Astrocyte of the cerebellum (primary cell): ENCODE measurements at places on chromosomes 5 and 9.
A peak's percentile ranks its signal among the peaks of the same experiment; 100 is the strongest.

DNA sequence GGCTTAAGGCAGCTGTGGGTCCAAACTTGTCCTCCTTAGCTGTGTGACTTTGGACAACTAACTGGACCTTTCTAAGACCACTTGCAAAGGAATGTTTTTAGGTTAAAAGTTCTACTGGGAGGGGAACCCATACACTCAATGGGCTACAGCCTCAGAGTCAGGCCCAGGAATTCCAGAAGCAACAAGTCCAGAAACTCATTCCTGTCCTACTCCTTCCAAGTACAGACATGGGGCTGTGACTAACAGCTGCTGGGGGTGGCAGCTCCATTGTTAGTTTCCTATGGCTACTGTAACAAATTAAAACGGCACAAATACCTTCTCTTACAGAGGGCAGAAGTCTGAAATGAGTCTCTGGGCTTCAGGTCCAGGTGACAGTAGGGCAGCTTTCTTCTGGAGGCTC, 12.4 kb upstream of the AKNA start:
- no peak for DNase-seq

DNA sequence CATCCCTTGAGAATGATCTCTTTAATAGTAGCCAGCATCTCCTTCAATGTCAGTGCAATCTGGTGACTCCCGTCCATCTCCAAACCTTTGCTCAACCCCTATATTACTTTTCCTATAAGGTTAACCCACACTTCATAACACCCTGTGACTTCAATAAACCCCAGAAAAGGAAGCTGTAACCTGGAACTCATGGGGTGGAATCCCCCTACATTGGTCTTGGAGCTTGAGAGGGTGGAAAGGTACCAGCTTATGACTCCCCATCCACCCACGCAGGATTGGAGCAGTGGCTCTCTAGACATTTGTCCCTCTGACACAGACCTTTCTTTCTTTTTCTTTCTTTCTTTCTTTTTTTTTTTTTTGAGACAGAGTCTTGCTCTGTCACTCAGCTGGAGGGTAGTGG, 54.7 kb upstream of the ZFR start:
- DNase-seq = no peak

- no peak for DNase-seq
These were observed 7.7 kb downstream of the SNX18 start for GRCh38 chr5:54525261-54525660.

DNA sequence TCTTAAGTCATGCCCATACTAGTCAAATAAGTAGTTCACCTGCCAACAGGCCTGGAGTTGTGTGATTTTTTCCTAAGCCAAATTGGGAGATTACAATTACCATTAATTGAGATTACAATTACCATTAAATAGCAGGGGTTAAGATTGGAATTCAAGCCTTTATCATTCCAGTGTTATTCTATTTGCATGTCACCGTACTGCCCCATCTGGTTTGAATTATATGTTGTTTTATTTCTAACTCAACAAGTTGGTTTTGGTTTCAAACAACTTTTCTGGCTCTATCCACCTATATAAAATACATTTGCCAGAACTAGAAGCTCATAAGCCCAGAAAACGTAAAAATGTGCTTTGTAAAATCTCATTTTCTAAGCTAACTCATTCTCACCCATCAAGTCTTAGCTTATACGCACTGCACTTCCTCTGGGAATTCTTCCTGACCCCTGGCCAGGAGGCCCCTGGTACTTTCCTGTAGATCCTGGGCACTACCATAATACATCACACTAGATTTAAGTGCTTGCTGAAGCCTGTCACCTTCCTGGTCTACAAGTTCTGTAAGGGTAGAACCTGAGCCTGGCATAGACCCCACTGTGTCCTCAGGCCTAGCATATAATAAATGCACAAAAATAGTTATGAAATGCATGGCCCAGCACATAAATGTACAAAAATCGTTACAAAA, 242.0 kb upstream of the TRPM3 start:
- no peak for DNase-seq

DNA sequence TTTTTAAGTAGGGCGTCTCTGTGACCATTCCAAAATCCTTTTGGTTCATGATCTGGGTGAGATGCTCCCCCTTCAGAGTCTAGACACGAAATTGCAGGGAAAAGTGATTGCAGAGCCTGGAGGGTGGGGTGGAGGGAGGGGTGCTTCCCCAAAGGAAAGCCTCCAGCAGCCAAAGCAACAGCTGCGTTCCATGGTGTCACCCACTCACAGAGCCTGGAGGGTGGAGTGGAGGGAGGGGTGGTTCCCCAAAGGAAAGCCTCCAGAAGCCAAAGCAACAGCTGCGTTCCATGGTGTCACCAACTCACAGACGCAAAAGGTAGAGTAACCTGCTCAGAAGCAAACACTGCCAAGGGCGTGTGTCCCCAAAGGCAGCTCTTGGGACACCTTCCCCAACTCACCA, 22.6 kb downstream of the SLC6A18 start:
- DNase-seq = no peak

DNA sequence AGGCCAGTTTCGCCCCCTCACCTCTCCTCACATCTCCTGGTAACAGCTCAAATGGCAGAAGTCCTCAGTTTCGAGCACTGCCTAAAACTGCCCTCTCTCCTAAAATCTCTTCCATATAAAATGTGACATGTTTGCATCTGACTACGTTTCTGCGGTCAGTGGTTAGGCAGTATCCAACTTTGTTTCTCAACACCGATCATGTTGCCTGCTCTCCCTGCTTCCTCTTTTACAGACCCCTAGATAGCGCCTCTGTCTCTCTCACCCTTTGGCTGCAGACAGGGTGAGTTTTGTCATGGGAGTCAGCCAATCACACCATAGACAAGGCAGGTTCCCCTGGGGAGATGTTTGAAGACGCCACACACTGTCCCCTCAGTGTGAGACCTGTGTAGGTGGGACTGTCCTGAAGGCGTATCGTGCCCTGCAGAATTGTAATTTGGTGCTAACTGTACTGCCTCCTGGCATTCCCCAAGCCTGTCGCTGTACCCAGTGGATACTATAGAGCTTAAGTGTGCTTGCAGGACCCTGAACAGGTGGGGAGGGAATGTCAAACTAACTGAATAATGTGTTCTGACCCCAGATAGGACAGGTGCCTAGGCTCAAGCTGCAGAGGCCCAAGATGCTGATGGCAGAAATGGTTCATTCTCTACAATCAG, 1.1 kb downstream of the HEXB start:
- DNase-seq = no peak

DNA sequence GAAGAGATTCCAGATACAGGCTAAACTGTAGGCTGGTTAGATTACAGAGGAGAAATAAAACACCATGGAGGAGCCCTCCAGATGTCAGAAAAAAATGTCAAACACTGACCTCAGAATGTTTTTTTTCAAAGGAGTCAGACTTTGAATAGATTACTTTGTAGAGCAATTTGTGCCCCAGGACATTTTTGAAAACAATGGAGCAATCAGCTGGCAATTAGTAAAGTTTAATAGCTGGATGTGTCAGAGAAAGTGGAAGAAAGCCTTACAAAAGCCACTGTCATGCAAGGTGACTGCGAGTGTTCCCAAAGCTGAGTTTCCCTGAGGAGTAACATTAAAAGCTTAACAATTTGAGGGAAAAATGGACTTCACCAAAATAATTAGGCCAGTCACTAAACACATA, 417.8 kb upstream of the CTNND2 start:
- no peak for DNase-seq

- no peak for DNase-seq
These were observed 119.5 kb upstream of the ZNF618 start for GRCh38 chr9:113756476-113757192.

DNA sequence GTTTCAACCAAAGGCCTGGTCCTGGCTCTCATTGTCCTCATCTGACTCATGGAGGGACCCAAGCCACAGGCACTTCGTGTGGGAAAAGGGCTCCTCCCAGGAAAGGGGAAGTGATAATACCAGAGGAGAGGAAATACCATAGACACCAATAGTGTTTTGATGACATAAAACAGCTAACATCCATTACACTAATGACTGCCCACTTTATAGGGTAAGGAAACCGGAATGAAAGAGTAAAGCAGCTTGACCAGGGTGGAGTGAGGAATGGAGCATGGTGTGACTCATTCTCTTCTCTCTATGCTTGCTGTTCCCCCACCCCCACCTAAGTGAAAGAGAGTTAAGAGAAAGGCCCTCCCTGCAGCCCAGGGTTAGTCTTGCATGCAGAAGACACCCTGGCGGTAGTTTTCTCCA, 67.4 kb upstream of the HRH2 start:
- peak; percentile 22 for DNase-seq

DNA sequence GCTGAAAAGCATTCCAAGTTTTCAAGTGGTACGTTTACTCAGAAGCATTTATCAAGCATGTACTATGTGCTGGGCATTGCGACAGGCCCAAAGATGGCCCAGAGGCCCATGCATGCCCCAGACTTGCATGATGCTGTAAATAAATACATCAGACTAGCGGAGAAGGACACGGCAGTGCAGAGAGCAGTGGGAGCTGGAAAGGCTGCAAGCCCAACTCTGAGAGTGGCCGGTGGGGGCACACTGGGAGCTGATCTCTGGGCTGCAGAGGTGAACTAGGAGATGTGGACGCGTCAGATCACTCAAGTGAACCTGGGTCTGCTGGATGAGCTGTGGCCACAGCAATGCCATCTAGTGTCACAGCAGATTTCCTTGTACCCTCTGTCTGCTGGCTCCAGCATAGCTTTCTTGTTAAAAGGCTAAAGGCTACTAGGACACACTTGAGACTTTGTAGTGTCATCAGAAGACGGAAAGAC, 246.9 kb downstream of the FANCC start:
- DNase-seq = no peak

- no peak for DNase-seq
These were observed 45.2 kb upstream of the SARDH start for GRCh38 chr9:133783331-133783731.

DNA sequence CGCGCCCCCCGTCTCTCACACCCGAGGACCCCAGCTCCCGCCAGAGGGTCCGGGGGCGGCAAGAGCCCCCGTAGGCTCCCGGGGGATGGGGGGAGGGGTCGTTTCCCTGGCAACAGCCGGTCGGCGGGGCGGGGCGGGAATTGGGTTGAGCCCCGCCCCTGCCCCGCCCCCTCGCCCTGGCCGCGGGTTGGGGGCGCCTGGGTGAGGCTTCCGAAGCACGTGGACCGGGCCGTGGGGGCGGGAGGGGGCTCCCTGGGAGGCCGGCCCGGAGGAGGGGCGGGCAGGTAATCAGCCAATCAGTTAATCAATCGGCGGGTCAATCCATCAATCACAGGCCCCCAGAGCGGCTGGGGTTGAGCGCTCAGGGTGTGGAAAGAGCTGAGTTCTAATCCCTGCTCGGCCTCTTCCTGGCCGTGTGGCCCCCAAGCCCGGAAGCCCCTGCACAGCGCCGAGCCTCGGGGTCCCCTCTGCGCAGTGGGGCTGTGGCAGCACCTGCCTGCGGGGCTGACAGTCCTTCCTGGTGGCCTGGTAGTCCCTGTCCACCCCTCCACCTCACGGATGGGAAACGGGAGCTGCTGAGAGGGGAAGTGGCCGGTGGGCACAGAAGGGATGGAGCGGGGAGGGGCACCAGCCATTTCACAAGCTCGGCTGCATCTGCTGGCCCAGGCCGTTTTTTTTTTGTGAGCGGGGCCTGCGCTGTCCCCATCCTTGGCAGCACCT, 174.2 kb upstream of the IER5L start:
- no peak for DNase-seq

DNA sequence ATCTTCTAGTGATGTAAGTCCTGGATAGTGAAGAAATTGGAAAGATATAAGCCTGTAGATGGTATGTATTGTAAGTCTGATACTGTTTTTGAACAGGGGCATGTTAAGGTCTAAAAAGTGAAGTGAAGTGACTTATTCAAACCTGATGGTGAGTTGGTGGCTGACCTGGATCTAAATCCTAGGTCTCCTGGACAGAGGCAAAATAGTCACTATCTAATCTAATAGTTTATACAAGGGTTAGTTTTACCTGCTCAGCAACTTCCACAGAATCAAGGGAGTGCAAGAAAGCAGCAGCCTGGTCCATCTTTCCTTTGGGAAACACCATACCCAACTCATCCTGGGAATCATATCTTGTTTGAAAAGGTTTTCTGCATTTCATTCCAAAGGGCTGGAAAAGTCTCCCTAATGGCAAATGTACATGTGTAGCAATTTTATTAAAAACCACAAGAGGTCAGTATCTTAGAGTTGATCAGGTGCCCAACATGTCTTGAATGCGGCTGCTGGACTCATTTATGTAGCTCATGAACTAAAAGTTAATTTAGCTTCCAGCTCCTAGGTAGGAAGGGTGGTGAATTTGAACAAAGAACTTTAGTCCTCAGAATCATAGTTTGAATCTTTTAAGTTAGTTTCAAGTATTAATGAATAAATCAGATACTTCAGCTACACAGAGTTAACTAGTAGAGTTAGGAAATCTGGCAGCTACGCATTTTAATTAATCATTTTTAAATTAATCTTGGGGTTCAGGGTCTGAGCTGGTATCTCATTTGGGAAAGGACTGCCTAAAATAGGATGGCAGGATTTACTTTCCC, 26.0 kb downstream of the SKP2 start:
- peak; percentile 36 for DNase-seq

DNA sequence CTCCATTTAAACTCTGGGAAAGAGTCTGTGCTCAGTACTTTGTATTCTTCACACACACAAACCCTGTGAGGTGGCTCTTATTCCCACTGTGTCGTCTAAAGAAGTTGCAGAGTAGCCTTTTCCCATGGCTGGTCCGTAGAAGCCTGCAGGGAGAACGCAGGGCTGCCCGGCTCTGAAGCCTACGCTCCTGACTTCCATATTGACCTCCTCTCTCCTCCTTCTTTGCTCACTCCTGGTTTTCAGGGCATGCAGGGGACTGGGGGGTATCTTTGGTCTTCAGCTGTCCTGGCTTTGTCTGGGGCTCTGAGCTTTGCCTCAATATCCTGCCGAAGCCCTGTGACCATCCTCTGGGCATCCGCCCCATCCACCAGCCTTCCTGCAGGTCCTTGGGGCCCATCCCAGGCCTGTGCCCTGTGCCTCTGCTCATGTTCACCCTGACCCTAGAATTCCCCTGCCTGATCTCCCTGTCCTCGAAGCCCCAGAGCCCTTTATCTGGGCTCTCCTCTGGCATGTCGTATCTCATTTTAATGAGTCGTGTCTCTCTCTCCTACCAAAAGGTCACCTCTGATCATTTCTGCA, 83.8 kb upstream of the FSTL4 start:
- DNase-seq = no peak
